Stimulated activated CD8-positive, alpha-beta memory T cell treated with anti-CD3 and anti-CD28 coated beads, Interleukin-15, amount 100 ng/mL, for 1 hour (primary cell): ENCODE measurements at places on chromosomes 11 and 22.

- DNase-seq: no peak
These were observed 146.3 kb downstream of the SNX19 start for GRCh38 chr11:130769782-130770535.

DNA sequence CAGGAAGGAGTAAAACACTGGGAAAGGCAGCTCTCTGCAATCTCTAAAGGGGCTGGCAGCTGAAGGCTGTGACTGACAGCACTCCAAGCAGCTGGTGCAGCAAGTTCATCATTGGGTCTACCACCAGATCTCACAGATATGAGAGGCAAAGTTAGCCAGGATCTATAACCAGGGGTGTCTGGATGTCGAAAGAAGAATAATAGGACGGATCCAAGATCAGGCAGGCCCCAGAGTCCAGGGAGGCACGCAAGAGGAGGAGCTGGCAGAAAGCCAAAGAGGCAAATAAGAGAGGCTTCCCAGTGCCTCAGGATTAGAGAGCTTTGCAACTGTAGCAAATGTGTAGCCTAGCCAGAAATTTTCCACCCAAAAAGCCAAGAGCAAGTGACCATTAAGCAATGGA is 77.1 kb downstream of the RBMXL2 start:
- DNase-seq: no peak

GRCh38 chr22:37844904-37845329 is 783 bp upstream of the ANKRD54 start:
- DNase-seq: no peak

DNA sequence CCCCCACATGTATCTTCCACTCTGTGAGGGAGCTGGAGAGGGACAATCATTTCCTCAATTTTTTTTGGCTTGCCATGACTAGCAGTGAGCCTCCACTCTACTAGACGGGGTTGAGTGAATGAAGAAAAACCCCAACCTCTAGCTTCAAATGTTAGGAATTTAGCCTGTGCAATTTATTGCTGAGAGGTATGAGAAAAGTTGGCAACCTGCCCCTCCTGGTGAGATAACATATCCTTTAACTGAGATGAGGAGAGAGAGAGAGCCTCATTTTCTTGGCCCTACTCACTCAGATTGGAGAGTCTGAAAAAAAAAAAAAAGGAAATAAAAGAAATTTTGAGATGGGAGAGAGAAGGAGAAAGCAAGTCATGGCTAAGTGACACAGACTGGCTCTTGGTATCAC is 218.2 kb upstream of the CARD18 start:
- DNase-seq: no peak

GRCh38 chr22:23692598-23693291 is 1.9 kb downstream of the RGL4 start:
- DNase-seq: no peak

DNA sequence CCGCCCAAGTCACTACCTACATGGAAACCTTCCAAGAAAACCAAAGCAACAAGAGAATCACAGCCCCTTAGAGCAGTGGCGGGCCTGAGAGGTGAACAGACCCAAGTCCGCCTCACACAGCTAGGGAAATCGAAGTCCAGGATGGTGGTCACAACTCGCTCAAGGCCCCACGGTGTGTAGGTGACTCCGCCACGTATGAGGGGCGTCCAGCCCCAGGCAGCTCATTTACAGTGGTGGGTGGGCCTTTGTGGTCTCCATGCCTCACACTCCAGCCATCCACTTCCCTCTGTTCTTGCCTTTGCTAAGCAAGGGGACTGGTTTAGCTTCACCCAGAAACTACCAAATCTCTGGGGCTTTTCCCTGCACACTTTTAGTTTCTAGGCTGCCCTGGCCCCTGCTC is 9.7 kb upstream of the TCF20 start:
- no peak for DNase-seq

GRCh38 chr11:109383306-109383705 is 38.7 kb upstream of the C11orf87 start:
- DNase-seq: no peak

DNA sequence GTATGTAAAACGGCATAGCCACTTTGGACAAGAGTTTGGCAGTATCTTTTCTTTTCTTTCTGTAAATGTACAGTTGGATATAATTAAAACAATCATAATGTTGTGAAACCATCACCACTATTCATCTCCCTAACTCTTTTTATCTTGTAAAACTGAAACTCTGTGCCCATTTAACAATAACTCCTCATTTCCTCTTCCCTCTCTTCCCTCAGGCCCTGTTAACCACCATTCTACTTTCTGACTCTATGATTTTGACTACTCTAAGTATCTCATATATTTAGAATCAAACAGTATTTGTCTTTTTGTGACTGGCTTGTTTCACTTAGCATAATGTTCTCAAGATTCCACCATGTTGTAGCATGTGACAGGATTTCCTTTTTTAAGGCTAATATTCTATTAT is 10.2 kb downstream of the SCUBE2 start:
- no peak for DNase-seq

DNA sequence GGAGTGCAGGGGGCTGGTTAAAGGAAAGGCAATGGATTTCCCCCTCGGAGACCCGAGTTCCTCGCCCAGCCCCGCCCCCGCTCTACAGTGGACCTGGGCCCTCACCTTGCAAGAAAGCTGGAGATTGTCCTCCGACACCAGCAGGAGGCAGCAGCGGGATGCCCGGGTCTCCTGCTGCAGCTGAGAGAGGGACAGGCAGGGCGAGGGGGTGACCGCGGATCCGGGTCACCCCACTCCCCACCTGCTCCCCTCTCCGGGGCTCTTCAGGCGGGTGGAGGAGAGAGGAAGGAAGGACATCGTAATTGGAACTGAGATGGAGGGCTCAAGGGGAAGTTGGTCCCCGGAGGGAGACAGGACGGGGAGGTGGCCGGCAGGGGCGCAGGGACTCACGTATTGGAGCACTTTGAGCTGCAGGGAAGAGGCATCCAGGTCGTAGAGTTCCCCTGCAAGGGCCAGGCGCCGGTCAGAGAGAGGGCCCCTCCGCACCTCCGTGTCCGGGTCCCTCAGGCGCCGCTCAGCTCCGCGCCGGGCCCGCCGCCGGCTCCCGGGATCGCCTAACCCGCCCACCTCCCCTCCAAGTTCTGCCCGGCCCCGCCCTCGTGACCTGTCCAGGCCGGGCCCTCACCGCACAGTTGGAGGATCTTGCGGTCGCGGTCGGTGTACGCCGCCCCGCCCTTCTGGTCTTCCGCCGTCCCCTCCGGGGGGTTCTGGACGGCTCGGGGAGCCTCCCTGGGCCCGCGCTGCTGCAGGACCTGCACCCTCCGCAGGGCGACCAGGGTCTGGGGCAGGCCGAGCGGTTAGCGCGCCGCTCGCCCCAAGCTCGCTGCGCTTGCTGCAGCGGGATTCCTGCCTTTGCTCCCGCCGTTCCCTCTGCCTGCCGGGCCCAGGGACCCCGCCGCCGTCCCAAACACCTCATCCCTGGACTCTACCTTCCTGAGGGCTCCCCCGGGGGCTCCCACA is 84.1 kb downstream of the PDE2A start:
- DNase-seq: peak; percentile 19

- DNase-seq: no peak
These were observed 171.7 kb downstream of the INSC start for GRCh38 chr11:15286465-15286864.

DNA sequence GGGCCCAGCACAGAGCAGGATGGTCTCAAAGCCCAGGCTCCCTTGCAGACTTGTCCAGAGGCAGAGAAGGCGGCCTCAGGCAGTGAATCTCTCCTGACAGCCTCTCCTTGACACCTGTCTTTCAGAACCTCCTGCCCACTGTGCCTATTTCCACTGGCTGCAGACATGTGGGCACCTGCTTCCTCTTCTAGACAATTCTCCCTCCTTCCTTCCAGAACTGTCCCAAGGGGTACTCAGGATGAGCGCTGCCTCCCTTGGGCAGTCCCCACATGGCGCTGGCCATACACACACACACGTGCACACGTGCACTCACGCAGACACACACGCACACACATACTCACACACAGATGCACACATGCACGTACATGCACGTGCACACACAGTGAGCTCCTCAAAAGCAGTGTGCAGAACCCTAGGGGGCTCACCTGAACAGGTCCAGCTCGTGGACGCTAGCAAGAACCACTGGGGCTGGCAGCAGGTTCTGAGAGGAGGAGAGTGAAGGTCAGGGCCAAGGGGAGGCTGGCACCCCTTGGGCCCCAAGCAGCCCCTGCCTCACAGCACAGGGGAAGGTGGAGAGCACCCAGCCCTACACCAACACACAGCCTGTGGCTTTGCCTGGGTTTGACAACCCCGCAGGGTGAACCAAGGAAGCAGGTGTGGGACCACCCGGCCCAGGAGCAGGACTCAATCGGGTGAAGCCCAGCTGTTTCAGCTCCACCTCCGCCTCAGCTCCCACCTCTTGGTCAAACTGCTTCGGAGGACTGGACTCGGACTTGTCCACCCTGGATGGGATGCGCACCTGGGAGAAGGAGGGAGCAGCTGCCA is 8.1 kb upstream of the PLXNB2 start:
- no peak for DNase-seq

GRCh38 chr11:70725739-70726138 is 327.4 kb downstream of the CTTN start:
- no peak for DNase-seq

DNA sequence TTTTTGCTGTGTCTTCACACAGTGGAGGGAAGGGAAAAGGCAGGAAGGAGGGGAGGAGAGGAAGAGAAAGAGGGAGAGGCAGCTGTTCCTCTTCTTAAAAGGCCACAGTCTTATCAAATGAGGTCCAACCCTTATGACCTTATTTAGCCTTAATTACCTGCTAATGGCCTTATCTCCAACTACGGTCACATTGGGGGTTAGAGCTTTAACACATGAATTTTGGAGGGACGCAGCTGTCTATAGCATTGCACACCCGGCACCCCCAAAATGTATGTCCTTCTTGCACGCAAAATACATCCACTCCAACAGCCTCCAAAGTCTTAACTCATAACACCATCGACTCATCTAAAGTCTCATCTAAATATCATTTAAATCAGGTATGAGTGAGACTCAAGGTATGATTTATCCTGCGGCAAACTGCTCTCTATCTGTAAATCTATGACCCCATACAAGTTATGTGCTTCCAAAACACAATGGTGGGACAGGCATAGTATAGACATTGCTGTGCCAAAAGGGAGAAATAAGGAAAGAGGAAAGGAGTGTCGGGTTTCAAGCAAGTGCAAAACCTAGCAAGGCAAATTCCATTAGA is 45.0 kb upstream of the ASPHD2 start:
- DNase-seq: no peak

DNA sequence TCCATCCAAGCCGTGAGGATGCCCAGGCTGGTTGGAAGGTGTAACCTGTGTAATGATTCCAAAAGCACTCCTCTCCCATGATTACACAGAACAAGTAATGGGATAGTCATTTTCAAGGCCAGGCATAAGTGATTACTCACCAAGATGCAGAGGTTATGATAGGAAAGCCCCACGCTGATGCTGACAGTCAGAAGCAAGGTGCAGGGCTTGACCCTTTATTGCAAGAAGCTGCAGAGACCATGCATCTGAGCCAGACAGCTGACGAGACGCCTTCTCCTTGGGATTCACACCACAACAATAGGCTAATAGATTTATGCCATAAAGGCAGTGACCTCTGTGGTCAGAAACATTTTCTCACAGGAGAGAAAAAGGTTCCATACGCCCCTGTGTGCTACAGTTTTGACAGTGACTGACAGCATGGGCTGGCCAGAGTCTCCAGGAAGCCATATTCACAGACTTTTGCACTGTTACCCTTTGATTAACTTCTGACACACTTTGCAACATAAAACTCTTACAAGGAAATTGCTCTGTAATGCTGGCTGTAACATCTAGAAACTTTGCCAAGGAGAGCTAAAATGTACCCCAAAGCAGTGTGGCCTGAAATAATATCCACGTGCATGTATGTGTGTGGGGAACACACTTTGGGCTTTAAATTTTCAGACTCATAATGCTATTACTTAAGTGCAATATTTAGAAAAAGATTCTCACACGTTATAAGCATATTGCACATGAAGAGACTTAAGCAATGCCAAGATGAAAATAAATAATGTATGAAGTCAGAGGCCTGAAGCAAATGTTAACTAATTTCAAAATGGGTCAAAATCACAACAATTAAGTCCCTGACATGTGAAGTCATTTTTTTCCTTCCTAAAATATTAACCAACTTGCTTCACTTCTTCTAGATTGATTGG is 1079.0 kb upstream of the TENM4 start:
- no peak for DNase-seq

DNA sequence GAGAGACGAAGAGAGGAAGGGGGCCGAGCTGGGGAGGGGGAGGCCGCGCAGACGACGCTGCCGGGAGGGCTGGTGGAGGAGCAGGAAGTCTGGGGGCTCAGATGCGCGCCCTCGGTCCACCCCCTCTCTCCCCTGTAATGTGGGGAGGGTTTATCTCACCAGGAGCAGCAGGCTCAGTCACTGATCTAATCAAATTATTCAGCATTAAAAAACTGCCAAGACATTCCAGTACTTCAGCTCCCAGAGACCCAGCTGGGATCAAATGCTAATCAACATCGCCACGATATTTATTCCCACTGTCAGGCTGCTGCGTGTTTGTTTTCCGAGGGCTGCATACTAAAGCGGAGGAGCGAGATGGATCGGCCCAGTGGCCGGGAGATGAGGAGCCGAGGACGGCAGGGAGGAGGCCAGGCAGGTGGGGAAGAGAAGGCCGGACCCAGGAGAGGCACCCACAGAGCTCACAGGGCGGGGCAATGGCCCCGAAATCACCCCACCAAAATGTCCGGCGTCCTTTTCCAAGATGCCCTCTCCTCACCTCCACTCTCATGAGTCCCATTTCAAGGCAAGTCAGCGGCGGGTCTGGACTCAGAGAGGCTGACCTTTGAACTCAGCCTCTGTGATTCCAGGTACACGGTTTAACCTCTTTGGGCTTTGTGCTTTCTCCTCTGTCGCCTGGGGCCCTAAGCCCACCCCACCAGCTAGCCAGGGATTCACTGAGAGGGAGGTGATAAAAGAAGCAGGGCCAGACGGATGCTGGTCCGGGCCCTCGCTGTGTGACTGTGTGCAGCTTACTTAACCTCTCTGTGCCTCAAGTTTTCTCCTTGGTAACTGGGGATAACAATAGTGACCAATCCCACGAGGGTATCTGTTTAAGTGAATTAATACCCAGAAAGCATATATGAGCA is 502.1 kb downstream of the MN1 start:
- no peak for DNase-seq

- no peak for DNase-seq
These were observed 13.5 kb upstream of the MRGPRD start for GRCh38 chr11:68994161-68994893.

- DNase-seq: peak; percentile 42
These were observed at the start of gene SPINDOC for GRCh38 chr11:63813035-63813562. Gene SPINDOC, plus strand, starts transcription at chr11:63813456. Its CDS starts 231 bp downstream, at chr11:63813687.

GRCh38 chr11:26777372-26777808 is 55.5 kb upstream of the SLC5A12 start:
- DNase-seq: no peak

DNA sequence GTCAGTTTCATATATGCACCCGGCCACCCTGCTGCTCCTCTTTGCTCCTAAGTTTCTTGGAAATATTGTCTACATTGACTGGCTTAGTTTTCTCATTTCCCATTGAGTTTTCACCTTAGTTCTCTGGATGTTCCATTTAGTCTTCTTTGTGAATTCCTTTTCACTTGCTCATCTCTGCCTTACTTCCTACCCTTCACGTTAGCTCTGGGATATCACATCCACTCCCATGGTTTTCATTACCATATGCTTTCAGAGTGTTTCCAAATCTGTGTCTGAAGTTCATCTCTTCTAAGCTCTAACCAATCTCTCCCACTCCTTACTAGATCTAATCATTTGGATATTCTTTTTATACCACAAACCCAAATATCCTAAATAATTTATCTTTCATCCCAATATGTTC is 226.4 kb downstream of the FAM76B start:
- DNase-seq: no peak
